ENCODE measurements at places on chromosomes 12 and 14.

DNA sequence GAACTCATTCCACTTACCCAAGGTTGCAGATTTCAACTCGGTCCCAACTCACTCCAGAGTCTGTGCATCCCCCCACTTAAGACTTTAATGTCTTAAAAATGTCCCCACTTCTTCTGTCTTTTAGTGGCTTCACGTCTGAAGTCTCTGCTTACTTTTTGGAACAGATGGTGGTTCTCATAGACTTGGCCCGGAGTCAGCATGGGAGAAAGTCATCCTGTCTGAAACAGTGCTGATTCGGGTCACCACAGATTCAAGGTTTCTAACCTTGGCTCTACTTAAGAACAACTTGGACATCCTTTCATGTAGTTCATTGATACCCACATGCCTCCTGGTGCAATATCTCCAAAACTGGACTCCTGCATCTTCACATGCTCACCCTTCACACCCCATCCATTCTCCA, 26.0 kb downstream of the CHST11 start:
- no peak for DNase-seq
- H3K27me3 ChIP-seq, result no peaks in the 10 kb centered on the region
- no peaks in the 10 kb centered on the region for H3K36me3 ChIP-seq
- no peaks in the 10 kb centered on the region for H3K4me1 ChIP-seq
- no peak overlapping the region for H3K27ac ChIP-seq
- H3K4me3 ChIP-seq, result no peak overlapping the region

GRCh38 chr12:116055895-116056607, 221.4 kb downstream of the MED13L start:
- DNase-seq, result no peak
- H3K4me3 ChIP-seq, result no peak overlapping the region
- H3K36me3 ChIP-seq, result no peaks in the 10 kb centered on the region
- H3K27me3 ChIP-seq, result no peaks in the 10 kb centered on the region
- H3K4me1 ChIP-seq, result peaks cover 35% of the 10 kb centered on the region

GRCh38 chr14:101075025-101075800, 171.7 kb upstream of the RTL1 start:
- no peaks in the 10 kb centered on the region for H3K36me3 ChIP-seq
- H3K4me1 ChIP-seq, result no peaks in the 10 kb centered on the region
- no peak overlapping the region for H3K4me3 ChIP-seq
- no peak for DNase-seq
- peaks cover 10% of the 10 kb centered on the region for H3K27me3 ChIP-seq

DNA sequence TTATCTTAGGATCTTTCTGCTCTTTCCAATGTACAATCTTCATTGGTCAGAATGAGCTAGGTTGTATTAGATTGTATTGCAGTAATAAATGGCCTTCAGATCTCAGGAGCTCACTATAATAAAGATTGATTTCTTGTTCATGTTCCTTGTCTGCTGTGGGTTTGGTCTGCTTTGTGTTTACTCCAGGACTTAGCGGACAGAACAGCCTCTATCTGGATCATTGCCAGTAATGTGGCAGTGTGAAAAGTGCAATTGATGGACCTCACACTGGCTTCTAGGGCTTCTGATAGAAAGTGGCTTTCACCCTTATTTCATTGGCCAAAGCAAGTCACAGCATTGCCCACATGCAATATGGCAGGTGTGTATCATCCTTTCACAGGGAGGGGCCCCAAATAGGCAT, 81.2 kb downstream of the BTG1 start:
- H3K27me3 ChIP-seq, result no peaks in the 10 kb centered on the region
- no peaks in the 10 kb centered on the region for H3K36me3 ChIP-seq
- H3K4me3 ChIP-seq, result no peak overlapping the region
- no peak for DNase-seq

GRCh38 chr12:52256584-52256935, 17.9 kb upstream of the KRT86 start:
- no peak for DNase-seq
- H3K4me1 ChIP-seq, result peaks cover 3% of the 10 kb centered on the region

DNA sequence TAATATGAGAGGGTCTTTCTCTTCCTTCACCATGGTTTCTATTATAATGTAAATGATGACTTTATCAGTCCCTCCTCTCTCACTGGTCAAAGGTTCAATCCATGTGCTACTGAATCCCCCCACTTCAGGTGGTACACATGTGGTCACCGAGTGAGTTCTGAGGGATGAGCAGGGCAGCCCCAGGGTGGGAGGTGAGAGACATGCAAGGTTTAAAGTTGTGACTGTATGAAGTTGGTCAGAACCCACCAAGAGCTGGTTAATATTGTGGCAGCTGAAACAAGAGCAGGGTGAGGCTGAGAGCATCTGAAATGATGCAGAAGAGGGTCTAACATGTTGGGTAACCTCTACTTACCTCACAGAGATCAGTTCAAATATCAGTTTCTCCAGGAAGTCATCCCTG, 444.7 kb upstream of the FBXO33 start:
- no peaks in the 10 kb centered on the region for H3K4me1 ChIP-seq
- no peak overlapping the region for H3K4me3 ChIP-seq
- H3K36me3 ChIP-seq, result no peaks in the 10 kb centered on the region
- H3K27me3 ChIP-seq, result no peaks in the 10 kb centered on the region
- DNase-seq, result no peak

GRCh38 chr12:108875682-108876361, 4.1 kb upstream of the DAO start:
- no peak overlapping the region for H3K27ac ChIP-seq
- DNase-seq, result no peak
- no peak overlapping the region for H3K4me3 ChIP-seq
- H3K4me1 ChIP-seq, result no peaks in the 10 kb centered on the region
- no peaks in the 10 kb centered on the region for H3K36me3 ChIP-seq

GRCh38 chr12:31321186-31321896, 4.6 kb downstream of the SINHCAF start:
- H3K4me3 ChIP-seq, result no peak overlapping the region
- H3K4me1 ChIP-seq, result no peaks in the 10 kb centered on the region
- DNase-seq, result no peak

- H3K27ac ChIP-seq, result no peak overlapping the region
- DNase-seq, result no peak
- H3K4me3 ChIP-seq, result no peak overlapping the region
- H3K27me3 ChIP-seq, result no peaks in the 10 kb centered on the region
- no peaks in the 10 kb centered on the region for H3K36me3 ChIP-seq
Observed at GRCh38 chr14:28138341-28138740, 628.2 kb upstream of the FOXG1 start.

- no peaks in the 10 kb centered on the region for H3K4me1 ChIP-seq
- H3K27me3 ChIP-seq, result no peaks in the 10 kb centered on the region
- DNase-seq, result no peak
- H3K4me3 ChIP-seq, result no peak overlapping the region
- H3K36me3 ChIP-seq, result no peaks in the 10 kb centered on the region
Observed at GRCh38 chr12:70732287-70732686, 95.1 kb upstream of the PTPRB start.

DNA sequence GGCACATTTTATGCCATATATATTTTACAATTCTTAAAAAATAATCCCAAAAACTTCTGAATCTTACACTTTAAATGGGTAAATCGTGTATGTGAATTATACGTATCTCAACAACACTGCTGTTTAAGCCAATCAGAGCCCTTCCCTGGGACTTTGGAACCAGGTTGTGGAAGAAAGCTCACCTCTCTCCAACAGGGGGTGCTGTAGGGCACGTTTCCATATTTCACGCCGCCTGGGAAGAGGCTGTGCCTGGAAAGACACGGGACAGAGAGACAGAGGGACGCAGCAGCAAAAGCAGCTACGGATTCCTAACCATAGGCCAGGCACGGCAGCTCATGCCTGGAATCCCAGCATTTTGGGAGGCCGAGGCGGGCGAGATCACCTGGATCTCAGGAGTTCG, 29.4 kb upstream of the FBRSL1 start:
- no peaks in the 10 kb centered on the region for H3K27me3 ChIP-seq
- H3K36me3 ChIP-seq, result no peaks in the 10 kb centered on the region
- H3K4me3 ChIP-seq, result no peak overlapping the region
- DNase-seq, result no peak
- no peak overlapping the region for H3K27ac ChIP-seq

GRCh38 chr12:18135509-18135908, 45.5 kb upstream of the RERGL start:
- H3K4me1 ChIP-seq, result peaks cover 13% of the 10 kb centered on the region
- H3K36me3 ChIP-seq, result no peaks in the 10 kb centered on the region
- H3K27me3 ChIP-seq, result no peaks in the 10 kb centered on the region

DNA sequence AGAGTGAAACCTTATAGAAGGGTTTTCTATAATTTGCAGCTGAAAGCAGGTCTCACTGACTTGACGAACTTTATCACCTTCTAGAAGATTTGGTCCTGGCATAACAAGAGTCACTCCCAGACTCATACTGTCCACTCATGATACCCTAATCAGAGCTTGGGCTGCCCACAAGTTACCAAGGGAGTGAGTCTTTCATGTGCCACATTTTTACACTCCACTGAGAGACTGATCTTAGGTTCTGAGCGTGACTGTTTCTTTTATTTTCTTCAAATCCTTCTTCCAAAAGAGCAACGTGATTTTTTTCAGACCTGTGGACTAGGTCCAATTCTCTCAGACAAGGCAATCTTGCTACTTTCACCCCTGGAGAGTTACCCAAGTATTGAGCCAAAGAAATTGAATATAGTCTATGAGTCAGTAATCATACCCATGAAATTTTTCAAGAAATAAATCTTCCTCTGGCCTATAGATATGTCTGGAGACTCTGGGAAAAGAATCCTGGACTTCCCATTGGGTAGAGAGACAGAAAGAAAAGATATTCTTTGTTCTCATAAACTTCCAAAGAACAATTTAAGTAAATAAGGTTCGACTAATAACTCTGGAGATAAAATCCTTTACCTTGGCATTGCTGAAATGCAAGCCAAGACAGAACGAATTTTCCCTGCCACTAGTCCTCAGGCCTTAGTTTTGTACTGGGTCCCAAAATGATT, 26.9 kb downstream of the SIX1 start:
- no peaks in the 10 kb centered on the region for H3K36me3 ChIP-seq
- no peaks in the 10 kb centered on the region for H3K4me1 ChIP-seq
- H3K27me3 ChIP-seq, result no peaks in the 10 kb centered on the region
- H3K27ac ChIP-seq, result no peak overlapping the region

DNA sequence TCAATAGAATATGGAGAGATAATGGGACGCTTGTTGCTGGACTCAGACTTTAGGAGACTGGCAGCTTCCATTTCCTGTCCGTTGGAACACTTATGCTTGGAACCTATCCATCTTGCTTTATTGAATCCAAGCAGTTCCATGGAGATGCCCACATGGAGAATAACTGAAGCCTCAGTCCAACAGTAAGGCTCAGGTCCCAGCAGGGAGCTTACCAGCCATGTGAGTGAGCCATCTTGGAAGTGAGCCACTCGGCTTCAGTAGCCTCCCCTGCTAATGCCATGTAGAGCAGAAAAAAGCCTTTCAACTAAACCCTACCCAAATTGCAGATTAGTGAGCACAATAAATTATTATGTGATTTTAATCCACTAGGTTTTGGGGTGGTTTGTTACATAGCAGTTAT, 538.8 kb upstream of the STXBP6 start:
- no peak overlapping the region for H3K4me3 ChIP-seq
- H3K27me3 ChIP-seq, result no peaks in the 10 kb centered on the region
- H3K4me1 ChIP-seq, result no peaks in the 10 kb centered on the region
- no peak overlapping the region for H3K27ac ChIP-seq
- no peak for DNase-seq
- no peaks in the 10 kb centered on the region for H3K36me3 ChIP-seq

DNA sequence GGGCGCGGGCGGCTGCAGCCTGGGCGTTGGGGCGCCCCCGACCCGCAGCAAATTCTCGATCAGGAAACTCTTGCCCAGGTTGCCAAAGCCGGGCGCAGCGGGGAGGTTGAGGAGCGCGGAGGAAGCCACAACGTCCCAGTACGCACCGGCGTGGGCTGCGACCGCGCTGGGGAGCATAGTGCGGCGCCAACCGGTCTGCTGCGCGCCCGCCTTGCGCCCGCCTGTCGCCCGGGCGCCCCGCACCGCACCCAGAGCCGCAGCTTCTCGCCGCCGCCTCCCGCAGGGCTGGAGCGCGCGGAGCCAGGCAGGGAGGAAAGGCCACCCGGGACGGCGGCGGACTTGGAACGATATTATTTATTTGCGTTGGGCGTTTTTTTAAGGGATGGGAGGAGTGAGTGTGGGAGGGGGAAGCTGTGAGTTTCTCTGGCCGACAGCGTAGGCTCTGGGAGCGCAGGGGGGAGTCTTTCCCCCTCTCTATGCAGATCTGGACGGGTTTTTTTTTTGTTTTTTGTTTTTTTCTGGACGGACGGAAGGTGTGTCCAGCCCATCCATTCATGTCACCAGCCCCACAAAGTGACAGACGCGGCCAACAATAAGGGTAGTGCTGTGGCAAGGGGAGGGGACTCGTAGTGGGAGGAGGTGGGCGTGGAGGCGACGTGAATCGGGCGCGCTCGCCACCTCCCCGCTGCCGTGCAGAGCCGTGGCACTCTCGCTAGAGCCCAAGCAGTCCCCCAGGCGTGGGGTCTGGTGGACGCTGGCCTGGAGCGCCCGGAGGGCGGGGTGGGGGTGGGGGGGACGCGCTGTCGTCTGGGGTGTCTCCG, at the start of gene DBX2:
Gene DBX2 (minus strand): TSS at position 349 of the 821 bp plus-strand sequence. CDS start 172 bp downstream, at position 177.
- H3K27ac ChIP-seq, result no peak within 1 kb of the TSS
- H3K36me3 ChIP-seq, result no peaks in the 10 kb centered on the region
- H3K27me3 ChIP-seq, result no peaks in the 10 kb centered on the region
- H3K4me1 ChIP-seq, result no peaks in the 10 kb centered on the region
- no peak for DNase-seq

DNA sequence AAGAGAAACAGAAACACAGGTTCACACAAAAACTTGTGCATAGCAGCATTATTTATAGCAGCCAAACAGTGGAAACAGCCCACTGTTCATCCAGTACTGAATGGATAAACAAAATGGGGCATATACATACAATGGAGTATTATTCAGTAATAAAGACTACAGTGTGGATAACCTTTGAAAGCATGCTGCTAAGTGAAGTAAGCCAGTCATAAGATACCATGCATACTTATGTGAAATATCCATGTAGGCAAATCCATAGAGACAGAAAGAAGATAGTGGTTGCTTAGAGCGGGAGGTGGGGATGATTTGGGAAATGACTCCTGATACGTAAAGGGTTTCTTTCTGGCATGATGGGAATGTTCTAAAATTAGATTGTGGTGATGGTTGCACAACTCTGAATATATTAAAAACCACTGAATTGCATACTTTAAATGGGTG, 99.4 kb downstream of the CRADD start:
- H3K4me1 ChIP-seq, result peaks cover 17% of the 10 kb centered on the region
- no peak overlapping the region for H3K4me3 ChIP-seq
- no peaks in the 10 kb centered on the region for H3K27me3 ChIP-seq

- no peak overlapping the region for H3K4me3 ChIP-seq
- no peaks in the 10 kb centered on the region for H3K27me3 ChIP-seq
- peaks cover 16% of the 10 kb centered on the region for H3K4me1 ChIP-seq
- H3K27ac ChIP-seq, result no peak overlapping the region
- no peak for DNase-seq
Observed at GRCh38 chr12:94089891-94090290, 58.5 kb upstream of the PLXNC1 start.

DNA sequence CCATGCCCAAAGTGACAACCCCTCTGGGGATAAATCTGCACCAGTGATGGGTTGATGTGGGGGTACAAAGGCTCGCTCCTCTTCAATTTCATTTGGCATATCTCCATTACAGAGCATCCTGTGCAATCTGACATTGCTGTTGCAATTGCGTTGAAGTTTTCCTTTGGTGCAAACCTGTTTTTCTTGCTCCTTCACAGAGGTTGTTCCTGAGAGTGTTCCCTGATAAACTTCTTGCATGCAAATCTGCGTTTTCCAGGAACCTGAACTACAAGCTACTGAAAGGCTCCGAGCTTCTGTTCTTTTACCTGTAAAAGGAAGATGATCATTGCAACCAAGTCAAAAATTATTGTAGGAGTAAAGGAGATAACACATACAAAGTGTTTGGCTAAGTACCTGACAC, 26.1 kb downstream of the SERPINA11 start:
- H3K36me3 ChIP-seq, result no peaks in the 10 kb centered on the region
- H3K4me1 ChIP-seq, result no peaks in the 10 kb centered on the region
- H3K4me3 ChIP-seq, result no peak overlapping the region
- no peaks in the 10 kb centered on the region for H3K27me3 ChIP-seq
- no peak overlapping the region for H3K27ac ChIP-seq
